ENCODE measurements at places on chromosomes 7 and 10.
A peak's percentile ranks its signal among the peaks of the same experiment; 100 is the strongest.

DNA sequence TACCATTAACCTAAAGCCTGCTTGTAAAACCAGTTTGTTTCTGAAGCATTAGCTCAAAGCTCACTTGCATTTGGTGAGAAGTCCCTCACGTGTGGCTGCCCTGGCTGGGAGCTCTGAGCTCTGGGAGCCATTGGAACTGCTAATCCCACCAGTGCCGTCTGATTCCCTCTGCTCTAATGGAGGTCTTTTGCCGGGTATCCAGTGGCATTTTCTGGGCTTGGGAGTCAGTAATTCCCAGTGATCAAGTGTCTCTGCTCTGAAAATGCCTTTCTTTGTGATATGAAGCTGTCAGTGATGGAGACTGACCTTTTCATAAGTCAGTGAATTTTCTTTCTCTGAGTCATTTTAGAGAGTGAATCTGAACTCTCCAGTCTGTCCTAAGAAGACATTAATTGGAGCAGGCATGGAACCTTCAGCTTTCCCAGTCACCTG lies 36.9 kb upstream of the FAM20C start:
- DNase-seq: no peak

GRCh38 chr10:46022978-46023702 lies 7.3 kb downstream of the NCOA4 start:
- DNase-seq: peak; percentile 91

- no peak for DNase-seq
Measured at GRCh38 chr10:70051848-70052247, 798 bp upstream of the MACROH2A2 start.

- no peak for DNase-seq
Measured at GRCh38 chr7:65946904-65947303, 35.1 kb downstream of the GUSB start.

GRCh38 chr10:66931340-66931948 lies 5.6 kb downstream of the LRRTM3 start:
- no peak for DNase-seq

- DNase-seq: no peak
Measured at GRCh38 chr10:36345175-36345533, 703.1 kb upstream of the FZD8 start.

DNA sequence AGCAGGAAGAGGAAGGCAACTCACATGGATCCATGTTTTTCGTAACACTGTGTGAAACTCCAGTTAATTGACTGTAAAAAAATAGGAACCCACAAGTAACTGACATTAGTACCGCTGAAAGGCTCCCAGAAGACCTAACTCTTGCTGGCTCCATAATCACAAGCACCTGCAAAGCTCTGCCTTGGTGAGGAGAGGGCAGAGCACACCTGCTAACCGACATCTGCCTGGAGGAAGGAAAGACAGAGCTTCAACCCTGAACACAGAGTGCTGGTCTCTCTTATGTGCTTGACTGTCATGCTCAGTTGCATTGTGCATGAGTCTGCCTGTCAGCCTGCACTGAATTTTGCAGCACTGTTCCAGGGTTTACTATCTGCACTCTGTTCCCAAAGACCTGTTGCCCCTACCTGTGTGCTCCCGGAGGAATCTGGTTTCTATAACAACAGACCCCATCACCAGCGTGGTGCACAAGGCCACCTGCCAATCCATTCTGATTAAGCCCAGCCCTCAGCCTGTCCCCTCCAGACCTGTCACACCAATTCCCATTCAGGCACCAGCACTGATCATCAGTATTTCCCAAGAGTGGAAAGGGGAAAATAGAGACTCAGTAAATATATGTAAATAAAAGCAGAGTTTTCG lies 63.1 kb upstream of the ANKRD1 start:
- DNase-seq: no peak

DNA sequence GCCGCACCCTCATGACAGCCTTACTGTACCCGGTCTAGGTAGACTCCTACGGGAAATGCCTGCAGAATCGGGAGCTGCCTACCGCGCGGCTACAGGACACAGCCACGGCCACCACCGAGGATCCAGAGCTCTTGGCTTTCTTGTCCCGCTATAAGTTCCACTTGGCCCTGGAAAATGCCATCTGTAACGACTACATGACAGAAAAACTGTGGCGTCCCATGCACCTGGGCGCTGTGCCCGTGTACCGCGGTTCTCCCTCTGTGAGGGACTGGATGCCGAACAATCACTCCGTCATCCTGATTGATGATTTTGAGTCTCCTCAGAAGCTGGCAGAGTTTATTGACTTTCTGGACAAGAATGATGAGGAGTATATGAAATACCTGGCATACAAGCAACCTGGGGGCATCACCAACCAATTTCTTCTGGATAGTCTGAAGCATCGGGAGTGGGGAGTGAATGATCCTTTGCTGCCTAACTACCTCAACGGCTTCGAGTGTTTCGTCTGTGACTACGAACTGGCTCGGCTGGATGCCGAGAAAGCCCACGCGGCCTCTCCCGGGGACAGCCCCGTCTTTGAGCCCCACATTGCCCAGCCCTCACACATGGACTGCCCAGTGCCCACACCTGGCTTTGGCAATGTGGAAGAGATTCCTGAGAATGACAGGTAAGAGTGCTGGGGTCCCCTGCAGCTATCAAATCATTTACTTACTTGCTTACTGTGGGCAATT lies 8.5 kb upstream of the CHCHD1 start:
- DNase-seq: no peak

DNA sequence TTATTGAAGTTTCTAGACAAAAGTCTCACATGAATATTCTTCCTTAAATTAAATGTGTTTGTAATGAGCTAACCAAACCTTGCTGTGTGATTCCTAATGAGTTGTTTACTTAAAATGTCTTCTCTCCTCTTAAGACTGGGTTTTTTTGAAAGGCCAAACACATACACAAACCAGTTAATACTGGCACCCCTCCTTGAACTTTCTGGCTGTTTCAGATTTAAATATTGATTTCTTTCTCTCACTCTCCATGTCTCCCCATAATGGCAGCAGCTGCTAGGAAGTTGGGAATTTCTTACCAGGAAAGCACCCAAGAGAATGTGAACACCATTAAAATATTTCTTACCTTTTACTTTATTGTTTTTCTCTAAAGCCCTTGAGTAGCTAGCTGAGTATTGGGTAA lies 11.4 kb upstream of the PTN start:
- DNase-seq: no peak

- no peak for DNase-seq
Measured at GRCh38 chr10:47042199-47042473, 130.9 kb downstream of the PTPN20 start.

- DNase-seq: no peak
Measured at GRCh38 chr7:113209449-113210203, 91.3 kb upstream of the SMIM30 start.

DNA sequence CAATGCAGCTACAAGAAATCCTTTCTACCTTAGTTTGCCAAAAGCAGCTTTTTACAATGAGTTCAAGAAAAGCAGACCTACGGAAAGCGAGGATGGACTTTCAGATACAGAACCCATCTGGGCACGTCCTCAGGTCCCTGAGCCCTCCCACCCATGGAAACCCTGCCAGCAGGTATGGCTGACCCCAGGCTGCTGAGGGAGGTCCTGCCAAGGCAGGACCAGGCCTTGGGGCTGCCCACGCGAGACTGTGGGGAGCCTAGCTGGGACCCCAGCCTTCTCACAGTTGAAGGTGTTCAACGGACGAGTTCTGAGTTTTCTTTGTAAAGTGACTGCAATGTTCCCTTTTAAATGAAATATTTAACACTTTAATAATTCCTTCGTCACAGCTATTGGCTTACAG lies 245.0 kb downstream of the MGMT start:
- no peak for DNase-seq

GRCh38 chr10:71070741-71071140 lies 141.6 kb upstream of the UNC5B start:
- no peak for DNase-seq

All from H9 (cell line).